ENCODE measurements at places on chromosomes 4 and X. TPM values are rescaled to one million over a fixed set of nuclear protein-coding genes. Genes with fewer than 3 reads are reported as not detected.

The AFF2 gene
- total RNA-seq: 0.72 TPM

The ASB11 gene
- not detected for total RNA-seq

The TMEM156 gene
- total RNA-seq: 1.2 TPM

The NLGN3 gene
- 10.7 TPM for total RNA-seq

The MAGEA2B gene
- total RNA-seq: not detected

The RPL9 gene
- 2,883 TPM for total RNA-seq

The ELOVL6 gene
- total RNA-seq: 3.3 TPM

The SPANXA1 gene
- total RNA-seq: not detected

GRCh38 chr4:161442921-161443320, 720.9 kb downstream of the FSTL5 start:
- DNase-seq: no peak

GRCh38 chr4:107509615-107510014, 210.4 kb downstream of the PAPSS1 start:
- DNase-seq: no peak

- no peak for DNase-seq
Measured at GRCh38 chr4:65789805-65790204, 119.5 kb upstream of the EPHA5 start.

DNA sequence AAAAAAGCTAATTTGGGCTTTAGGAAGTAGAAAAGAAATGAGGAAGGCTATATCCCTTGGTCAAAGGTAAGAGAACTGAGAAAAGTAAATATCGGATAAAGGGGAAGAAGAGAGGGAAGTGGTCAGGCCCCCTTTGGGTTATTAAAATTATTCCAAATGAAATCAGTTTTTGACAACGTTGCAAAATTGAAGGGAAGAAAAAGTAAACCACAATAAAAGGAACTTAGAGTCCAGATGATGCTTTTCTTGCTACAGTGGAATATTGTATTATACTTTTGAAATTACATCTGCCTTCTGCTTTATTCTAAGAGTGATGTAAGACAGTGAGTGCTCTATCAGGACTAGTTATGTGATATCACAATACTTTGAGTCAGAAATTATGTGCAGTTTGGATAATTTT, 59.4 kb upstream of the RBPJ start:
- no peak for DNase-seq

GRCh38 chrX:133746593-133746992, 238.8 kb downstream of the GPC3 start:
- no peak for DNase-seq

DNA sequence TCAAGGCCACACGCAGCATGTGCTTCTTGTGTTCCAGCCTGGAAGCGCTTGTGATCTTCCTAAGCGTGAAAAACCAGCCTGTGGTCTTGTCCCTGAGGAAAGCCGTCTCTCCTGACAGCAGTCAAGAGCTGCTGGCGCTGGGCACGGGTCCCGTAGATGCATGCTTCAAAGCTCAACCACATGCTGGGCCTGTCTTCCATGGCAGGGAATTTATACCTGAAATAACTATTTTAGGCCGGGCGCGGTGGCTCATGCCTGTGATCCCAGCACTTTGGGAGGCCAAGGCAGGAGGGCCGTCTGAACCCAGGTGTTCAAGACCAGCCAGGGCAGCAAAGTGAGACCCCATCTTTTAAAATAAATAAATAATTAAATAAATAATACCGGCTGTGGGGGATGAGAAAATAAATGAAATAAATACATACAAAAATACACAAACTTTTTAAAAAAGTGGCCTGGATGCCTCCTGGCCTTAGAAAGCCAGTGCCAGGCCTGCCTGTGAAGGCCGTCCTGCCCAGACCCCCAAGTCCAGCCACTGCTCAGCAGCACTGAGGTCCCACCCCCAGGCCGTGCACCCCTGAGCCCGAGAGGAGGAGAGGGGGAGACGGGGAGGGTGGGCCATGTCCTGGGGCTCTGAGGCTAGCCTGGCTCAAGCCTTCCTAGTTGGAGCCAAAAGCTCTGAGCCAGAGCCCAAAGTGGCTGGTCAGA, 10.4 kb downstream of the LRPAP1 start:
- no peak for DNase-seq

DNA sequence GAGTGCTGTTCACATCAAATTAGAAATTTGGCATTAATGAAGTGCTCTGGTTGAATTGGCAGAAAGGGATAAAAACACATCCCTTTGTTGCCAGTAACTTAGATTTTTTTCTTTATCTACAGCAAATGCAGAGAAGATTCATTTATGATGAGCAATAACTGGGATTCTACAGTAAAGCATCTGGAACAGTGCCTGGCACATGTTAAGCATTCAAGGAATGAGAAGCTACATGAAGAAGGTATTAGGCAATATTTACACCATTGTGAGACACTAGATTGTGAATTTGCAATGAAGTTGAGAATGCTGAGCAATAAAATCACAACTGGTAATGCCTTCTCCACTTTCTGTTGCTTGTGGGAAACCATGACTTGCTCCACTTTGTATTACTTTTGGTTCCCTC, 33.5 kb downstream of the PCDH19 start:
- no peak for DNase-seq

DNA sequence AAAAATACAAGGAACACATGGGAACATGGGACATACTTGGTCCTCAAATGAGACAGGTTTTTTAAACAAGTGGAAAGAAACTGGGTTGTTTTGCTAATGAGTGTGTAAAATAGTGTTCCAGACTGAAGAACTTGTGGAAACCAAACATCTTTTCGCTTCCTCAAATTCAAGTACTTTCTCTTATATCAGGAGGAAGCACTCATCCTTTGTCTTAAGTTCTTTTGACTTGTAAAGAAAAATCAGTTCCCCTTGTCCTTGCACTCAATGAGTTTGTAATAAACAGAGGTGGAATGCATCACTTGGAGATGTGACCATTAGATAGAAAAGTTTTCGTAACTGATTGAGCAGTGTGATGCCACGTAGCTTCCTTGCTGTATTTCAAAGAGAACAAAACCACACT, 101.1 kb downstream of the PHOX2B start:
- DNase-seq: no peak

GRCh38 chr4:9867751-9868425, 86.5 kb downstream of the DRD5 start:
- no peak for DNase-seq

DNA sequence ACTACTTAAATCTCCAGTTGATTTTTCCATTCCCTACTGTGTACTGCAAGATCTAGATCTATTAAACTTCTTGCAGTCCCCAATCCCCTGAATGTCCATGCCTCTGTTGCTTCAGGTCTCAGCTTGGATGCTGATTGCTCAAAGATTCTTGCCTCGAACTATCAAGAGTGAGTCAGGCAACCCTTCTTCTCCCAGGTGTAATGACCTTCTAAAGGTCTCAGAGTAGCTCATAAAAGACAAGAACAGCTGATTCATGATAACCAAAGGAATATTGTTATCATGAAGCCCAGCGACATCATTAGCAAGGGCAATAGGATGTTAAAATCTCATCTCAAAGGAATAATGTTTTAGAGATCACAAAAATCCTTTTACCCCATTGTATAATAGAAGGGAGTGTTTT, 6.8 kb upstream of the FABP2 start:
- no peak for DNase-seq

DNA sequence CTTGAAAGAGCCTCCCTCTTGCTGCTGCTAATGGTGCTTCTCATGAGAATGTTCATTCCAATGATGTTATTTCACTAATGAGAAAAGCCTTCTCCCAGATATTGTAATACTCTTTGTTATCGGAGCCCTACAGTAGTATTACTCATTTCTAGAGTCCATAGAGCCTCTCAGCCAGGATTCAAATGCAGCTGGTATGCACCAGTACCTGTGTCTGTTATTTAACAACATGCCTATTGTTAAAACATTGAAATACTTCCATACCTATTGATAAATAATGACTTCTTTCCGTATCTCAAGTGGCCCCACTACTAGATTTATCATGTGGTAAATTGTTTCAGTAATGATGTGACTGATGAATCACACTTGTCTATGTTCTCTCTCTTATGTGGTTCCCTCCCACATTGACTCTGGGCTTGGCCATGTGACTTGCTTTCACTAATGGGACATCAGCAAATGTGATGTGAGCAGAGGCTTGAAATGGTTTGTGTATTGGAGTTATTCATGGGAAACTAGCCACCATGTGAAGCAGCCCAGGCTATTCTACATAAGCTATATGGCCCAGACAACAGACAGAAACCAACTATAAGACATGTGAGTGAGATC, 207.6 kb downstream of the THOC2 start:
- no peak for DNase-seq
